NCI-H2081 treated with DMSO at 0.1 percent for 48 hours (cell line): ENCODE measurements at places on chromosomes 12 and 14.

DNA sequence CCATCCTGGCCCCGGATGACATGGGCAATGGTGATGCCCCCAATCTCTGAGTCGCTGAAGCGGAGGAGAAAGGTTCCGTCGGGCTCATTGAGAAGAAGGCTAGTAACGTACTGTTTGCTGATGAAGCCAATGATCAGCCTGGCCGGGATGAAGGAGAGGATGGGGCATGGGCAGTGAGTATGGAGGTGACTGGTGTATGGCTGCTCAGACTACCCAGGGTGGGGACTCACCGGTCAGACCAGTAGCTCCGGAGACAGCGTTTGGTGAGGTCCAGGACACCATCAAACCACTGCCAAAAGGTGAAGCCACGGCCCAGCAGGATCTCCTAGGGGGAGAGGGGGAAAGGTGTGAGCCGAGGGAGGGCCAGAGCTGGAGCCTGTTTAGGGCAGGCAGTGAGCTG, 10.9 kb downstream of the NAB2 start:
- no peak for DNase-seq

DNA sequence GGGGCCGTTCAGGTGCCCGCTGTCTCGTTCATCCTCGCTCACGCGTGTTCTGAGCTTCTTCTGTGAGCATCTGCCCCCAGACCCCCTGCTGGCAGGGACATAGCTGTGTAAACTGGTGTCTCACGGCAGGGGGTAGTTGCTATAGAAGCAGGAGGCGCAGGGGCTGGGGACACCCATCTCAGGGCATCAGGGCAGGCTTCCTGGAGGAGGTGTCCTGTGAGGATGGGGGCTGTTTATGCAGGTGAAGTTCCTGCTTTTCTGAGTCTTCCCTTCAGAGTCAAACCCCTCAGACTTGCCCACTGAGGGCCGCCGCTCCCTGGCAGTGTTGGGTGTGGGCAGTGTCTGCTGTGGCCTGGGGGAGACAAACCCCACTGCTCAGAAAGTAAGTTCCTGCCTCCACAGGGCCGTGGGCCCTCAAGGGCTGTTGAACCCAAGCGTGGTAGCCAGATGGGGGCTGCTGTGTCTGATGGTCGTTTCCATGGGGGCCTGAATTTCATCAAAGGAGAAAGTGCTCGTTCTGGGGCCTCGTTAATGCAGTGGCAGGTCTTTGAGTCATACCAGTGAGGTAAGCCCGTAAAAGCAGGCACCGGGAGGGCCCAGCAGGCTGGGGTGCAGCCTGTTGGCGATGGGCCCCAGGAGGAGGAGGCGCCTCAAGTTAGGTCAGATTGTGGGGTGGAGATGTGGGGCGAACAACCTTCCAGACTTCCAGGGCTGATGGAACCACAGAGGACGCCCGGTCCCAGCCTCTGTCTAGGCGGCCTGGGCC, 23.4 kb downstream of the KIF26A start:
- no peak for DNase-seq

- no peak for DNase-seq
Measured at GRCh38 chr14:25102788-25103187, 52.8 kb upstream of the STXBP6 start.

GRCh38 chr12:79885911-79886490, 48.9 kb downstream of the PPP1R12A start:
- DNase-seq: no peak

DNA sequence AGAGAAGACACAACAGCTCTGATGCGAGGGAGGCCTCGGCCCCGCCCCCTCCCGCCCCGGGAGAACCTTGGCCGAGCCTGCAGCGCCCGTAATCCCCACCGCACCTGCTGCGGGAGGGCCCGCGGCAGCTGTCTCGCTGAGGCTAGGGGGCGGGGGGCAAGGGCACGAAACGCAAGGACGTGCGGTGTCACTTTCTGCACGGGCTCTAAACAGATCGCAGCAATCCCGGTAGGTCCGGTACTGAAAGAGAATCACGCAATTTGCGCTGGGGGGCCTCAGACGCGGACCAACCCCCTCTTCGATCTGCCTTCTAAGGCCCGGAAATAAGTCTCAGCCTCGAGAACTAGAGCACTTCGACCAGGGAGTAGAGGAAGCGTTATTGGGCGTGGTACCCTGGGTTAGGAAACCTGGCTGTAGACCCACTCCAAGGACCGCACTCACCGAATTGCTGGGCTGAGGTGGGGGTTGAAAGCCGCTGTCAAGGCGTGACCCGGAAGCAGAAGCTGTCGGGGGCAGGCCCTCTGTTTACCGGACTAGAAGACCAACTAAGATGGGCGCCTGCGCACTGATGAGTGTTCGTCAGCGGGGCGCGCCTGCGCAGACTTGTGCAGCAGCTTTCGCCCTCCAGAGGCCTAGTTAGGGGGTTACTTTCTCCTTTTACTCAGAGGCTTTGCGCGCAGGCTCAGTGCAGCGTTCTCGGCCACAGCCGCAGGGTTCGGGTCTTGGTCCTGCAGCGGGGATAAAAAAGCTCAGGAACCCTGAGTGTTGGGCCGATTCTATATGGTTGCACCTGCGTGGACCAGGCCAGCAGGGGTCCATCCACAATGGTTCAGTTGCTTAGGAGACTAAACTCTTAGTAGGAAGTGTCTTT, at the start of gene ASB8:
TSS of gene ASB8 (minus strand) at position 498 of the 871 bp plus-strand sequence. CDS start 4,019 bp downstream, outside the sequence.
- DNase-seq: peak; percentile 94

DNA sequence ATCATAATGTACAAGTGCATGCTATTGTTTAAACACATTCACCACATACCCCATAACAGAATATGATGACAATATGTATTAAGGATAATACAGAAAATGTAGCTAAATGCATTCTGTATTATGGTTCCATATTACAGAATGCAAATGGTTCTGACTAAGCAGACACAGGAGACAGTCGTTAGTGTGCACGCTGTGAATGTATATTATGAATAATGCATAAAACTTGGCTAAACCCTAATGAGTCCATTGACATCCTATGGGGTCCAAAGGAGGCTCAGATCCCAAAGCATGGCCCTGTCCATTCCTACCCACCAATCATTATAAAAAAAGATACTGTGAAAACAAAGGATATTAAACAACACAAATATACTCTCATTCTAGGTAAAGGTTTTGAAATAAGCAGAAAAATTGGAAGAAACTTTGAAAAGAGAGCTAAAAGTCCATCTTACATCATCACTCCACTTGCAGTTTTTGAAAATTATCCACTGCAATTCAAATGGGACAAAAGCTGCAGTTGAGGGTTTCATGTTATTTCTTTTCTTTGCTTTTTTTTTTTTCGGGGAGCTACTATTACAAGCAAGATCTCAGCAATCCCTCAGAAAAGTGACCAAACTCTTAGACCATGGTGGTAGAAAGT, 415.1 kb downstream of the BCAT1 start:
- no peak for DNase-seq

GRCh38 chr12:100927826-100928225, 133.2 kb downstream of the ANO4 start:
- no peak for DNase-seq

- DNase-seq: no peak
Measured at GRCh38 chr14:73842851-73843250, 8.8 kb upstream of the PTGR2 start.
